ENCODE measurements at places on chromosomes 5 and 9.

GRCh38 chr9:93621922-93622321, 45.5 kb downstream of the PHF2 start:
- H3K4me3 ChIP-seq, result no peak overlapping the region
- H3K4me1 ChIP-seq, result no peaks in the 10 kb centered on the region
- no peaks in the 10 kb centered on the region for H3K27me3 ChIP-seq
- DNase-seq, result no peak
- H3K36me3 ChIP-seq, result no peaks in the 10 kb centered on the region

DNA sequence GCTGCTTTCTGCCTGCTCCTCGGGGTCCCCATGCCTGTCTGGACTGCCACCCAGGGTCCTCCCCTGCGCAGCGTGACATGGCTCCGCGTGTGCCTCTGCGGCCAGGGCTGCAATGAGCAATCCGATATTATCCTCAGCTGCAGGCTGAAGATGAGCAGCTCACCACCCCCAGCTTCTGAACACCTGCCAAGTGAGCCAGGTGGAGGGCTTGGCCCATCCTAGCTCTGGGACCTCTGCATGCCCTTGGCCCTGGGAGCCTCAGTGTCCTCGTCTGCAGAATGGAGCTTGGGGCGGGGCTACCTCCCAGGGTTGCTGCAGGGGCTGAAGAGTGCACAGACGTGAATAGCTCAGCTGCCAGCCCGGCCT, 4.1 kb upstream of the MYMK start:
- DNase-seq, result no peak
- no peak overlapping the region for H3K27ac ChIP-seq
- H3K4me3 ChIP-seq, result no peak overlapping the region
- H3K27me3 ChIP-seq, result peaks cover 12% of the 10 kb centered on the region

DNA sequence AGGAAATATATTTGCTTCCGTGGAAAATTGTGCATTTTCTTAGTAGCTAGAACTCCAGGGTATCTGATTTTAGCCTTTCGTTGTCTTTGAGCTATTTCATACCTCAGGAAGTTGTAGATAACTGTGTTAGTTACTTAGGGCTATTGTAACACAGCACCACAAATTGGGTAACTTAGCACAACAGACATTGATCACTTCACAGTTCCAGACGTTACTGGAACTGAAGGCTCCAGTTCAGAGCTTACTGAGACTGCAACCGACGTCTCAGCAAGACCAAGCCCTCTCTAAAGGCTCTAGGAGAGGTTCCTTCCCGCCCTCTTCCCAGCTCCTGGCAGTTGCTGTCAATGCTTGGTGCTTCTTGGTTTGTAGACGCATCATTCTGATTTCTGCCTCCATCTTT, 17.7 kb upstream of the ANKRD33B start:
- H3K4me3 ChIP-seq, result no peak overlapping the region
- DNase-seq, result no peak
- peaks cover 5% of the 10 kb centered on the region for H3K4me1 ChIP-seq
- no peaks in the 10 kb centered on the region for H3K27me3 ChIP-seq
- H3K27ac ChIP-seq, result no peak overlapping the region

DNA sequence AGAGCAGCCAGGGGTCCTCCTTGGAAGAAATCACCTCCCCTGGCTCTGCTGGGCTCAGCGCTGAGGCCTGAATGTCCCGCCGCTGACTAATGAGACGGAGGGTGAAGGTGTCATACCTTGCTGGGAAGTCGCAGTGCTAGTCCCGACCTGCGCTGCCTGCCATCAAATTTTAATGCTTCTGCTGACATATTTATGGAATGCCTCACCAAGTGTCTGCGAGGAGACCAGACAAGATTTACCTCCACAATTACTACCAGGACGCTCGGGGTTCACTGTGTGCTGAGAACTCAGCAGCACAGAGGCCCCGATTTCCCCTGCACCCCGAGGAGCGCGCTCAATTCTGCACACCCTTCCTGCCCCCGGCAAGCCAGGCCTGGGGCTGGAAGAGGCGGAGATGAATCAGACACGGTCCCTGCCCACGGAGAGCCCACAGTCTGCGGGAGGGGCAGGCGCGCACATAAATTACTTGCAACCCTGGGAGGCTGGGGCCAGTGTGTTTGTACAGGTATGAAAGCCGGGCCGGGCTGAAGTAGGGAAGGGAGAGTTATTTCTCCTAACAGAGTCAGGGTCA, 175.2 kb downstream of the PAX5 start:
- no peaks in the 10 kb centered on the region for H3K36me3 ChIP-seq
- H3K4me3 ChIP-seq, result no peak overlapping the region
- DNase-seq, result no peak
- H3K4me1 ChIP-seq, result no peaks in the 10 kb centered on the region
- H3K27ac ChIP-seq, result no peak overlapping the region
- H3K27me3 ChIP-seq, result no peaks in the 10 kb centered on the region

- peaks cover 18% of the 10 kb centered on the region for H3K4me1 ChIP-seq
- H3K27me3 ChIP-seq, result peaks cover 28% of the 10 kb centered on the region
- no peak for DNase-seq
Measured at GRCh38 chr9:129435988-129436717, 184.7 kb downstream of the C9orf50 start.
